ENCODE measurements at places on chromosomes 5 and 9.

GRCh38 chr9:127777368-127777980 is 992 bp downstream of the SH2D3C start:
- no peak for DNase-seq

GRCh38 chr9:69801989-69802388 is 18.6 kb upstream of the CFAP95 start:
- no peak for DNase-seq

GRCh38 chr5:28404363-28405071 is 1366.1 kb upstream of the CDH9 start:
- DNase-seq, result no peak

- DNase-seq, result no peak
Measured at GRCh38 chr5:171893290-171893886, 107.8 kb downstream of the SMIM23 start.

DNA sequence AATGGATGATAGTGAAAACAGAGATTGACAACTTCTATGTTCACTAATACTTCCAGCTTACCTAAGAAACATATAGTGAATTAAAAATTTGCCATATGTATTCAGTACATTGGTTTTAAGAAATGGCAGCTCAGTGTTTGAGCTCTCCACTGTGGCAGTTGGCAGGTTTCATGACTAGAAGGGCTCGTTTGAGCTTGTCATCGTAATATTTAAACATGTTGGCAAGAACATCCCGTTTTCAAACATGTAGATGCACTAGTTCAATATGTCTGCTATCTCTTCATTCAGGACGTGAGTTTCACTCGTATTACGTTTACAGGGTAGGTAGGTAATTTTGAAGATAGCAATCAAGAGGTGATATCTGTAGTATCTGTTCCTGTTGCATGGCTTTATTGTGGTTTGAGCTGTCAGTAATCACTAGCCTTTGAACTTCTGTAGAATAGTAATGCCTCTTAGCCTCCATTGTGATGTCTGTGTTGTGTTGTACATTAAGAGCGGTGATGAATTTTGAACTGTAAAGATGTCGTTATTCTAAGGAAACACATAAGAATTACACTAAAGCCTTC is 74.8 kb downstream of the NLN start:
- no peak for DNase-seq

- no peak for DNase-seq
Measured at GRCh38 chr9:108857572-108857971, 1.8 kb upstream of the ACTL7B start.

DNA sequence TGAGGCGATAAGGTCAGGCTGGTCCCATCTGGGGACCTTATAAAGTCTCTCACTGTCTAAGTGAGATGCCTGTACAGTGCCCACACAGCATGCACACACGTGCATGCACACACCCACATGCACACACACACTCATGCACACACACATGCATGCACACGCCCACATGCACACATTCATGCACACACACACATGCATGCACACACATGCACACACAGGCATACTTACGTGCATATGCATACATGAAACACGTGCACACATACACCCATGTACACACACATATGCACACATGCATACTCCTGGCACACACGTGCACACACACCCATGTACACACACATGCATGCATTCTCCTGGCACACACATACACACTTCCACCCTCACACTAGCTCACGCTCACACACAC is 12.2 kb downstream of the COL23A1 start:
- no peak for DNase-seq

DNA sequence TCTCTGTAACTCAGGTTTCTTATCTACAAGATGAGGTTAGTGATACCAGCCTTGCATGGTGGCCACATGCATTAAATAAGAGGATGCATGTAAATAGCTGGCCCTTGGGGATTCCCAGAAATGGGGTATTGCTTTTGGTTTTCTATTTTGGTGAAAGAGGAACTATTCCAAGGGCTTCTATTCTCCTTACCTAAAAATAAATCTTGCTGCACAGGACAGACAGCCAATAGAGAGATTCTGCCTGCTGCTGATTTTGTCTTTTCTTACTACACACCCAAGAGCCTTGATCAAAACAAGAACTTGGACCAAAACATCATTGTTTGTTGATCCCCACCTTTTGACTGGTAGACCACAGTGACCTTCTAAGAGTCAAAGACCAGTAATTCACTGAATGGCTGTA is 161.8 kb downstream of the PJA2 start:
- no peak for DNase-seq

- no peak for DNase-seq
Measured at GRCh38 chr5:130693509-130693908, 471.5 kb downstream of the HINT1 start.

GRCh38 chr9:110126986-110127864 is 80.7 kb downstream of the C9orf152 start:
- no peak for DNase-seq

- DNase-seq, result no peak
Measured at GRCh38 chr5:150511578-150512367, 3.8 kb downstream of the NDST1 start.

DNA sequence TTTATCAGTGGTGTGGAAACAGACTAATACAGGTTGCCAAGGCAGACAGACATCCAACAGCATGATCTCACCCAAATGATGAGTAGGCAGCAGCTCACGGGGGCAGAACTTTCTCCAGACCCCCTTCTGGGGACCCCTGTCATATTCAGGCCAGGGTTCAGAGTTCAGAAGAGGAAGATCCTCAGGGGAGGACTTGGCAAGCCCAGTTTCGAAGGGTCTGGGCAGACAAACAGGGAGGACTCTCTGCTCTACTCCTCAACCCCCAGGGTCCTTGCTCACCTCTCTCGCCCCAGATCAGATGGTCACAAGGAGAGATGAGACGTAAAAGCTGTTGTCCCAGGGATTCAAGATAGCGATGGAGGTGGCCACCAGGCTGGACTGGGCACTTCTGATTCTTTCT is 215.1 kb upstream of the MVB12B start:
- no peak for DNase-seq

DNA sequence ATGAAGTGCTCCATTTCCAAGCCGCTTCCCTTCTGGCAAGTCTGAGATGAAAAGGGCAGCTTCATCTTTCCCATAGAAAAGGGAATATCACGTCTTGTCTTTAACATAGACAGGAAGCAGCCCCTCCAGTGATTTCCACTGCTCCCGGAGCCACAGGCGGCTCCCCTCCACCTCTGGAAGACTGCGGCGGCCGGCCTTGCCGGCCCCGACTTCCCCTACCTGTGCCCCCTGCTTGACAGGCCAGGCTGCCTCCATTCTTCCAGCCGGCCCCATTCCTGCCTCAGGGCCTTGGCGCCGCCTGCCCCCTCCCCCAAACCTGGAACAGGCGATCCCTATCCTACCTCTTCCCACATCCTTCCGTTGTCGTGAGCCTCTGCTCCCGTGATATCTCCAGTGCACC is 141.8 kb downstream of the ZNF354C start:
- no peak for DNase-seq

GRCh38 chr5:57753446-57753845 is 270.8 kb upstream of the ACTBL2 start:
- DNase-seq, result no peak

DNA sequence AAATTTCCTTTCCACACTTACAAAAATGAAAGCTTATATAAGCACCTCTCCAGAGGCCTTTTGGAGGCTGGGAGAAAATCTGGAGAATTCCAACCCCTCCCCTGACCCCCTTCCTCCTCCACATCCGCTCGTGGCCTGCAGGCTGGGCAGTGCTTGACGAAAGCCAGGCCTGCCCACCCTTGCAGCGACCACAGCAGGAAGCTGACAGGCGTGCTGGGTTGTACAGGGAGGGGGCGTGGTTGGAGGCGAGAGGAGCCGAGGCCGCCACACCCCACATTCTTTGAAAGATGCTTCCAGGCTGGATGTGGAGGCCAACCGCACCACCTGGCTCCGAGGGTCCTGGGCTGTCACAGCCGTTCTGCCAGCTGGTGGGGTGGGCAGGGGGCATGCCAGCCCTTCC is 47.8 kb upstream of the IER5L start:
- peak; percentile 21 for DNase-seq

GRCh38 chr9:100219347-100219746 is 120.3 kb downstream of the INVS start:
- DNase-seq, result no peak

DNA sequence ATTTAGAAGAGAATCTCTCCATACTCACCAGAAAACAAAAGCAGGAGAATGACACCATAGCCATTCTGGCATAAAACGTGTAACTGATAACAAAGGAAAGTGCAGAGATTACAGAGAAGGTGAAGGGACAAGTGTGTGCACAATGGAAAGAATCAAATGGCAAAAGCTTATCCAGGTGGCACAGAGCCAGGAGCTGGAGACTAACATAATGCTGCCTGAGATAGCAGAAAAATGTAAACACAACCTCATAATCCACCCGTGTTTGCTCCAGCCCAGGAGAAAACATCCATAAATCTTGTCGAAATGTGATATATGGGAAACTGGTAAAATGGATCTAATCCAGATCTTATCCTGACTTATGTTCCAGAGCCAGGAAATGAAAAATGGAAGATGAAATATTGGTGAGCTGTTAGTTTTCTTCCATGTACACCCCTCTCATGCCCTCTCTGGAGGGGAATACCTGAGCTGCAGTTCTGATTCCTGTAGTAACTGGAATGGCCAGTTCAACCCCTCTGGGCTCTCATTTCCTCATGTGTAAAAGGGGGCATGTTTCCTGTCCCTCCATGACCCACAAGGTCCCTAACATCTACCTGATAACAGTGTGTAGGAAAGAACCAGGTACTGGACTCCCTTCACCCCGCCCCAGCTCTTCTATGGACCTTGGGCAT is 212.3 kb upstream of the DAPK1 start:
- DNase-seq, result no peak

DNA sequence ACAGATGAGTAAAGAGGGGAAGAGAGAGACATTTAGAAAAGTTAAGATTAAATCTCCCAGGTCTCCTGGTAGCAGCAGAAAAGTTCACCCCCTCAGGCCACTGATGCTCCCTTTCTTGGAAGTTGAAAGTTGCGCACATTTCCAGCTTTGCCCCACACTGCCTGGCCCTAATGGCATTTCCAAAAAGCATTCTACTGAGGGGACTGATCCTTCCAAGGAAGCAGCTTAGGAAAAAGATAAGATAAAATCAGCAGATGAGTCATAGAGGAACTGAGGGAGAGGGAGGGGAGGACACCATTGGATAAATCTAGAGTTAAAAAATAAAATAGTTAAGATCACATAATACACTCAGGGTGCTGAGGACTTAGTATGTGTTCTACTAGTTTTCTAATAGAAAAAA is 67.6 kb upstream of the SLC12A2 start:
- DNase-seq, result no peak

DNA sequence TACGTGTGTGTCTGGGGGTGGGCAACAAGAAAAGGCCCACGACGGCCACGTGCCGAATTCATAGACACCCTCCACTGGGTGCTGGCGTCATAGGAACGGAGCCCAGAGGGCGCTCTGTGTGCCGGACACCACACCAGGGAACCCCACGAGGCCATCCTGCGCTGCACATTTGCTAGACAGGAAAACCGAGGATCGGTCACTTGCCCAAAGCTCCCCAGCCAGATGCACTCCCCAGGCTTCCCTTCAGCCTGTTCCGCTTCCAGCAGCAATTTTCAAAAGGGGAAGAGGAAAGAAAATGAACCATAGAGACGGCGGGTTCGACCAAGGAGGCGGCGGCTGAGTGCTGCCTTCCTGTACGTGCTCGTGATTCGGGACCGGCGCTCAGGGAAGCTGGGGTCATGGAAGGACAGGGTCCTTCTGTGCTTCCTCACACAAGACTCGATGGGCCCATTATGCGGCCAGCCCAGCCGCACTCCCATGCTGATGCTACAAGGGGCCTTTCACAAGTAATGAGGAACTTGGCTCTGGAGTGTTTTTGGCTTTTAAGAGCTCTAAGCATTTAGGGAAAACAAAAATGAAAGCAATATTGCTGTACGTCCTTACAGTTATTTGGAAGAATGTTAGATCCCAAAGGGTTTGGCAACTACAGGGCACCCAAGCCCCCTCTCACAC is 124.6 kb upstream of the SARDH start:
- DNase-seq, result no peak

- no peak for DNase-seq
Measured at GRCh38 chr9:133514460-133515239, 10.1 kb downstream of the MYMK start.

- DNase-seq, result no peak
Measured at GRCh38 chr9:36935332-36935731, 98.7 kb downstream of the PAX5 start.

DNA sequence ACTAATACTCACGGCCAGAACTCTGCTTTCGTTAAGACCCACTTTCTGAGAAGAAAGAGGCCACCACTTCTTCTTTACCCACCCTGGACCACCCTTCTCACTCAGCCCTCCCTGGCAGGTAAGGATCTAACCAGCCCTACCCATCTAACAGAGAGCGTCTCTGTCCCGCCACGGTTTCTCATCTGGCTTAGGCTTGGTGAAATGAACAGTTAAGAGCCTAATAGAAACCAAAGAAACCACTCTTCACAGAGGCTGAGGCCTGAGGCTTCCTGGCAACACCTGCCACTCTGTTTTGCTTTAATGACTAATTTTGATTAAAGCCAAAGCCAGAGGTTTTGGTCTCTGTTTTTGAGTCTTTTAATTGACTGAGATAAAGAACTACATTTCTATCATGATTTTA is 354.1 kb upstream of the SLC30A5 start:
- DNase-seq, result no peak

DNA sequence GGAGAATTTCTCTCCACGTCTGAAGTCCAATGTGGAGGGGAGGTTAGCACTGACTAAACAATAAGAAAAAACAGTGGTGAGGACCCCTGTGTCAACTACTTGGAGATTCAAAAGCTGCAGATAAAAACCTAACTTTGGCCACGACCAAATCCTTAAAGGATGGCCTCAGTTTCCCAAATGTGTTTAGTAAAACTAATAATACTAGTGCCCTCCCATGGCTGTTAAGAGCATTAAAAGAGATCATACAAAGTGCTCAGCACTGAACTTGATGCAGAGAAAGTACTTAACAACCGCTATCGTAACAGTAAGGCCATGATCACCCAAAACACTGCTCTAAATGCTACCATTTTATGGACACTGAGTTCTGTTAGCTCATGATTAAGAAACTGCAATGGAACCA is 288.4 kb downstream of the EBF1 start:
- no peak for DNase-seq

DNA sequence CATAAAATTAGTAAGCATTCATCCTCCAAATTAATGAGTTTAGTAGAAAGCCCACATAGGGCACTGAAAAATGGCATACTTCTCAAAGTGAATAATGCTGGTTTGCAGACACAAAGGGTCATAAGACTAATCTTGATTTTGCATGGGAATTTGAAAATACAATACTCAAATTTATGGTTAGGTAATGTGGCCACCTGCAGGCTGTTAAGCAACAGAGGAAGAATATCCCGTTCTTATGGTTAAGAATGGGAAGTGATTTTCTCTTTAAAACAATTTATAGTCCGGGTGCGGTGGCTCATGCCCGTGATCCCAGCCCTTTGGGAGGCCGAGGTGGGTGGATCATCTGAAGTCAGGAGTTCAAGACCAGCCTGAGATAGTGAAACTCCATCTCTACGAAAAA is 9.4 kb upstream of the PLCXD3 start:
- DNase-seq, result no peak

GRCh38 chr5:174453690-174454089 is 270.7 kb upstream of the MSX2 start:
- no peak for DNase-seq

- no peak for DNase-seq
Measured at GRCh38 chr5:114789773-114790402, 379.8 kb downstream of the TRIM36 start.

GRCh38 chr9:110427497-110428104 is 89.9 kb upstream of the TXNDC8 start:
- peak; percentile 34 for DNase-seq
